Activated CD4-positive, CD25-positive, alpha-beta regulatory T cell treated with anti-CD3 and anti-CD28 coated beads, Interleukin-2, amount 50 U/mL, for 24 hours (primary cell): ENCODE measurements at places on chromosomes 13 and 19.

- ATAC-seq = no peak
These were observed 1152.2 kb upstream of the SPRY2 start for GRCh38 chr13:81493144-81493543.

GRCh38 chr19:3968556-3969434 is 2.1 kb downstream of the DAPK3 start:
- ATAC-seq = no peak

GRCh38 chr13:102854675-102855074 is 8.8 kb downstream of the ERCC5 start:
- no peak for ATAC-seq

- ATAC-seq = no peak
These were observed 1533.0 kb downstream of the UQCRFS1 start for GRCh38 chr19:27679905-27680304.

- ATAC-seq = no peak
These were observed 3.2 kb downstream of the ZNF628 start for GRCh38 chr19:55479451-55480230.

GRCh38 chr19:48627201-48627864 is 8.0 kb downstream of the SPHK2 start:
- ATAC-seq = no peak

GRCh38 chr13:30440910-30441703 is 18.8 kb downstream of the UBE2L5 start:
- ATAC-seq = peak; percentile 81

DNA sequence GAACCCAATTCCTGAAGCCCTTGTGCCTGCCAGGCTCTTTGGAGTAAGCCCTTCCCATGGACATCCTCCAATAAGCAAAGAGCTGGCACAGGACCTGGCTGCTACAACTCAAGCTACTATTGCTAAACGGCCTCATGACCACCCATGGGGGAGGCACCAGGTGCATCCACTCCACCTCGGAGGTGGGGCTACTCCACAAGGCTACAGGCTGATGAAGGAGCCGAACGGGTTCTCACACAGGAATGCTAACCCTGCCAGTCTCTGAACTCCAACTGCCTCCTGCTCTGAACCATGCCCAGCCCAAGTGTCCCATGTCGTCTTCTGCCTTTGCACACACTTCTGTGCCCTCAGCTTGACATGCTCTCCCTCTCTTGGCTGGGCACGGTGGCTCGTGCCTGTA is 10.0 kb downstream of the SYMPK start:
- no peak for ATAC-seq

- ATAC-seq = no peak
These were observed 289.4 kb upstream of the MIR17HG start for GRCh38 chr13:91058066-91058465.

- ATAC-seq = no peak
These were observed 524.1 kb downstream of the GPC6 start for GRCh38 chr13:93750676-93751075.

GRCh38 chr19:30681162-30682100 is 309.2 kb downstream of the ZNF536 start:
- ATAC-seq = no peak

DNA sequence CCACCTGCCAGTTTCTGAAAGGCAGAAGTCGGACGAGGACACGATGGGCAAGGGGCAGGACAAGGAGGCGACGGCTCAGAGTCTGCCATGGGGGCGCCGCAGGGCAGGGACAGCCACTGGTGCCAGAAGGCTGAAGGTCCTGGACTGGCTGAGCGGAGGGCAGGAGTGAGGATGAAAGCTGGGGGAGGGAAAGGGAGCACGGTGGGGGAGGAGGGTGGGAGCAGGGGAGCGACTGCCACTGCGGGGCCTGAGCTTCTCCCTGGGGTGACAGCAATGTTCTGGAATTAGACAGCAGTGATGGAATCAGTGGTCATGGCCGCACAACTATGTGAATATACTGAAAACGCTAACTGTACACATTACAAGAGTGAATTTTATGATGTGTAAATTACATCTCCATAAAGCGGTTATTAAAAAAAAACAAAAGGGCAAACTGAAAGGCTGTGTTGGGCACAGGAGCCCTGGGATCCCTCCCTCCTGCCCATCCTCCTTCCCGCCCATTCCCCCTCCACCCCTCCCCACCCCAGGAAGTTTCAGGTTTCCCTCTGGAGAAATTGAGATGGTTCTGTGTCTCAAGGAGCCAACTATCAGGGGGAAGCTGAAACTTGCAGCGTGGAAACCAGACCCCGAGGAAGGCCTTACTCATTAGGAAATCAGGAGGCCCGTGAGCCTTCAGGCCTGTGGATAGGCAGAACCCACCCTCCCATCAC is 15.9 kb downstream of the MLLT1 start:
- no peak for ATAC-seq
